ENCODE measurements at places on chromosomes 2 and 18. TPM values are rescaled to one million over a fixed set of nuclear protein-coding genes. Genes with fewer than 3 reads are reported as not detected.

- DNase-seq = no peak
Measured at GRCh38 chr2:104849618-104850141, 4.2 kb upstream of the POU3F3 start.

DNA sequence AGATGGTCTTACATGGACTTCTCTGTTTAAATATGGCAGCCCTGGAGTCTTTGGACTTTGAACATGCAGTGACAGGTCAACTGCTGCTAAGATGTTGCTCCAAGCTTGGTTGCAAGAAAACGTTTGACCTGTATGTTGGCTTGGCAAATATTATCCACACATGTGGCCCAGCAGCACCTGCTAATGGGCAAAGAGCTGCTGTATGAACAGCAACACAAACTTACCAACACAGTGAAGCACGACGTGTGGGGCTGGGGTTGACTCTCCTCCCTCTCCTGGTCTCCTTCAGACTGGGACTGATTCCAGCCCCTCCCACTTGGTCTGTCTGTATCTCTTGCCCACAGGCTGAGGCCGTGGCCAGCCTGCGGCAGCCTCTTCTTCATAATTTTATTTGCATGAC is 3.8 kb downstream of the KCNE4 start:
- no peak for DNase-seq

The EN1 gene
- 0.13 TPM for total RNA-seq

GRCh38 chr18:78563110-78563509 is 416.5 kb upstream of the SALL3 start:
- no peak for DNase-seq

DNA sequence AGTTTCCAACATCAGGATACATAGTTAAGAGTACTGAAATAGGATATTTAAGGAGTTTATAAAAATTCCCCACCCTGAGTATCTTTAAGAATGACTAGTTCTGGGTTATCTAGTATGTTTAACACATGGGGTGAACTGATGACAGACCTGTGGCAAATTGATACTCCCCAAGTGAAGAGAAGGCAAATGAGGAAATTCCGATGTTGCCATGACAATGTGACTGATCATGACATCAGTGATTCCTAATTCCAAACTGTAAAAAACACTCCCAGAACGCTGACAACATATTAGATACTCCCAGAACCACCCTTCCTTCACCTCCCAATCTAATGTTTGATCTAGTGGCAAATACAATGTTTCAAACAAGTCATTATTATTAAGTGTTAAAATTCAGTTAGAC is 77.6 kb downstream of the RBMS1 start:
- DNase-seq = no peak

- no peak for DNase-seq
Measured at GRCh38 chr2:14978845-14979244, 346.3 kb downstream of the LRATD1 start.

DNA sequence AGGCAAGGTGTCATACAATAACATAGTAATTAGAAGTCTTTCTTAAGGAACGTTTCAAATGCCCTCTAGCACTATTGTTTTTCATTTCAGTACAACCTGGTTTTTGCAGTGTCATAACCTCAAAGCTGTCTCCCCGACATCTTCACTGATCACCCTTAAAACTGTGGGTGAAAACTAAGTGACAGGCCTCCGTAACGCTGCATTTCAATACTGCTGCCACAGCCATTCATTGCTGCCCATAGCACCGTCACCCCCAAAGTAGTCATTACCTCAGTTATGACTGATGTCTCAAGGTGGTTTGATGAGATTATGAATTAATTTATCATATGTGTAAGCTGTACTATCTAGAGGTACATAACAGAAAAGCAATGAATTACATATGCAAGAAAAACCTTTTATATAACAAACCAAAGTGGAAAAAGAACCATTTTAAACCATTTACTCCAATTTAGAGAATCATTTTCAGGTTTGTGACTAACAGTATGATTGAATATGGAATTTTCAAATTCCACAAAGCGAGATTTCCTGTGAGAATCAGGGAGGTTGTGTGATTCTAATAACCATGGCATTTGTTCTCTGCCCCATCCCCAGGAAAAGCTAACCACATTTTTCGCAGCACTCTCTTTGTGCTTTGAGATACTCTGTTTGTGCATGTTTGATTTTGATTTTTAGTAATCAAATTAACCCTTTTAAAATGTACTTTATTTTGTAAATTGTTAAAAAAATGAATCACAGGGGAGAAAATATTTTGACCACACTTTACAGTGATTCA is 263.0 kb downstream of the PTGR3 start:
- no peak for DNase-seq

DNA sequence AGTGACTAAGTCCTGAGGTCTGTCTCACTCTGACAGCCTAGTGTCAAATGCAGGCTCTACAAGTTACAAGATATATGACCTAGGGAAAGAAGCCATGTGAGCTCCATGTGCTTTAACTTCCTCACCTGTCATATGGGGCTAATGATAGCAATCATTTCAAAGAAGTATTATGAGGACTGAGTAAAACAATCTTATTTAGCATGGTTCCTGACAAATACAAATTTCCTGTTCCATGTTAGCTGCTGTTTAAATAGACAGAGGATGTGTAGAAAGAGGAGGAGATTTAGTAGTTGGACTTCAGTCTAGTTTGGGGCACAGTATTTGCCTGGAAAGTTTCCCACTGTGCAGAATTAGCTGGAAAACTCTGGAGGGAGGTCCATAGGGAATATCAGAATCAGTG is 545.8 kb downstream of the CNTNAP5 start:
- DNase-seq = no peak

DNA sequence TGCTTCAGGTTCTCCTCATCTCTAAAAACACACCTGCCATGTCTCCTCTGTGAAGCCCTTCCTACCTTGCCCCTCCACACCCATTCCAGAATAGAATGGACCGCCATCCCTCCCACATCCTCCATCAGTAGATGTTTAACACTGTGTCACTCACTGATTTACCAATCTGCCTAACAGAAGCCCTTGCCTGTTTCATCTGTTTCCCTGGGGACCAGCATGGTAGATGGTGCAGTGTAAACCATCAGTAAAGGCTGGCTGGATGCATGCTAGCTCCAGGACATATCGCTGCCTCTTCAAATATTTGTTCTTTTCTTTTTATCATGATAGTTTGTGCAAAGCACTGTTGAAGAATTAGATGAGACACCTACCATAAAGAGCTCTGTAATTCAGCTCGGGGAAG is 271.4 kb downstream of the PIEZO2 start:
- DNase-seq = no peak

GRCh38 chr18:74069178-74070050 is 78.2 kb downstream of the FBXO15 start:
- no peak for DNase-seq

The KIF5C gene
- total RNA-seq = 0.73 TPM

The COPS9 gene
- 149 TPM for total RNA-seq

The ADRA2B gene
- 5.5 TPM for total RNA-seq

The B3GNT7 gene
- total RNA-seq = 5.4 TPM

- DNase-seq = no peak
Measured at GRCh38 chr2:5035057-5035488, 657.1 kb upstream of the SOX11 start.

GRCh38 chr2:27184115-27184514 is 27.7 kb upstream of the ATRAID start:
- no peak for DNase-seq

GRCh38 chr18:13258921-13259320 is 40.4 kb downstream of the LDLRAD4 start:
- peak; percentile 17 for DNase-seq

DNA sequence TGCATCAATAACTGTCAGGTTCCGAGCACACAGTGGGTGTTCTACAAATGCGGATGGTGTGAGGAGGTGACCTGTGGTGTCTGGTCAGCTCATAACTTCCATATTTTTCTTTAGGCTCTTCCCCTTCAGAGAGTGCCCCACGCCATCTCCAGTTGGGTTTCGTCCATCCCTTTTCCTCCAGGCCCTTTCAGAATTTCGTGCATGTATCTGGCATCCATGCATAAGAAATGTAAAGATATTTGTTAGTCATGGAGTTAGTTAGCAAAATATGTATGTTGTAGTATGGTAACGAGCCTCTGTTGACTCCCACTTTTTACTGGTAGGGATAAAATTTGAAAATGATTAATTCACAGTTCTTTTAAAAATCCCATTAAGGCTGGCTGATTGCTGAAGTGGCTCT is 67.2 kb downstream of the SNTG2 start:
- no peak for DNase-seq

The HOXD1 gene
- 0.59 TPM for total RNA-seq

GRCh38 chr2:26569216-26570082 is 71.7 kb downstream of the CIB4 start:
- peak; percentile 63 for DNase-seq

GRCh38 chr18:42163321-42163720 is 208.3 kb downstream of the PIK3C3 start:
- no peak for DNase-seq

GRCh38 chr2:11938196-11938595 is 191.8 kb downstream of the LPIN1 start:
- DNase-seq = no peak

GRCh38 chr18:45355944-45356520 is 259.2 kb upstream of the SLC14A2 start:
- no peak for DNase-seq

GRCh38 chr2:26706616-26707473 is 14.3 kb downstream of the KCNK3 start:
- DNase-seq = no peak

- DNase-seq = no peak
Measured at GRCh38 chr2:210224591-210224940, 681 bp downstream of the ACADL start.

GRCh38 chr18:24995755-24996154 is 356.2 kb downstream of the ZNF521 start:
- DNase-seq = no peak

GRCh38 chr2:218834685-218835084 is 3.1 kb upstream of the PRKAG3 start:
- DNase-seq = no peak

DNA sequence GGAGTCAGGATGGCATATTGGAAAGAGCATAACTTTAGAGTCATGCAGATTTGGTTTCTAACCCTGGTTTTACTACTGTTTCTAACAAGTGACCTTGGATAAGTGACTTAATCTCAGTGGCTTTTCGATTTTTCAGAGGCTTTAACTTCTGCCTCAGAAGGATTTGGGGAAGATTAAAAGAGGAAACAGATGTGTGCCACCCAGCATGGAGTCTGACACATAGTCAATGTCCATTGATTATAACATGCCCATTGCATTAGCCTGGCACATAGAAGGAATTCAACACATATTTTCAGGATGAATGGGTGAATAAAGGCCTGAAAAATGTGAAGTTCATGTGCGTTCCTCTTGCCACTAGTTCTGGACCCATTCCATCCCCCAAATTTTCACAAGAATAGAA is 438.2 kb downstream of the EPHA4 start:
- no peak for DNase-seq

GRCh38 chr2:144798034-144798433 is 278.1 kb upstream of the ZEB2 start:
- DNase-seq = no peak

GRCh38 chr18:31056296-31056695 is 13.8 kb upstream of the DSC3 start:
- no peak for DNase-seq

The SNRNP27 gene
- total RNA-seq = 48.6 TPM

The ST8SIA3 gene
- 0.35 TPM for total RNA-seq

The INHA gene
- total RNA-seq = 0.59 TPM

The KRTCAP3 gene
- not detected for total RNA-seq

The ZNF804A gene
- total RNA-seq = not detected

GRCh38 chr2:212727751-212728150 is 189.1 kb upstream of the ERBB4 start:
- no peak for DNase-seq

DNA sequence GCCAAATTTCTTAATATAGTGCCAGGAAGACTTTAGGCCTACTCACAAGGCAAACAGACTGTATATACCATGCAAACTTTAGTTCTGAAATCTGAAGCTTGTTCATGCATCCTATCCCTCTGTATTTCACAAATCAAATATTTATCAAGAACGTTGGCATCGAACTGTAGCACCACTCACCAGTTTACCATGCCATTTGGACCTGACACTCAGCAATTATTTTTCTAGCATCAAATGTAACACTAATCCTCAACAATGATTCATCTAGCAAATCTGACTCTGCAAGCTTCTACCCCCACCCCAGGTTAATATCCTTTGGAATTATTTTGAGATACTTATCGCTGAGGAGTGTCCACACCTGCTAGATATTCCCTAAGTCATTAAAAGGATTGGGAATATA is 1506.6 kb downstream of the LRP1B start:
- no peak for DNase-seq

GRCh38 chr2:54560146-54560881 is 104.2 kb downstream of the SPTBN1 start:
- peak; percentile 78 for DNase-seq

DNA sequence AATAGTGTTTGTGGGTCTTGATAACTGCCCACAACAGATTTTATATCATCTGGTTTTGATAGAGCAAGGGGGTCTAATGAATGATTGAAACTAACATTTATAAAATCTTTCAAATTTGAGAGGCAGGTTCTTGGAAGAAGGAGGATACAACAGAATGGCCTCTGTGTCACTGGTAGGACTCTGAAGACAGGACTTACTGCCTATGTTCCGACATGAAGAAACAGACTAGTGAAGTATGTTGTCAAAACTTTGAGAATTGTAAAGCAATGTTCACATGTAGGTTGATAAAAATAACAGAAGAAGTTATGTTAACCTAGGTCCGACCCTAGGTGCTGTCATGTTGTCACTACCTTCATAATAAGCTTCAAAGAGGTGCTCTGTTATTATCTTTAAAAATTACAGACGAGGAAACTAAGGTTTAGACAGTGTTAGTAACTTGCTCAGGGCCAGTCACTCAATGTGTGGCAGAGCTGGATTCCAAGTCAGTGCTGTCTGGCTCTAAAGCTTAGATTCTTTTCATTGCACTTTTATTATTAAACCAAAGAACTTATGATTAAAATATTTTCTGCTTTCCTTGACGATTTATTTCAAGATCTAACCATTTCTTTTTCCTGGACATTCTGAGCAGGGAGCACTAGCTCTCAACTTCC is 146.2 kb downstream of the RPIA start:
- DNase-seq = no peak

GRCh38 chr18:5198311-5198710 is 1.3 kb upstream of the AKAIN1 start:
- DNase-seq = no peak

The TUBA3E gene
- 1.2 TPM for total RNA-seq

The METTL21A gene
- total RNA-seq = 10.8 TPM

Measured in cardiac septum (tissue), 1 donor.